Kidney capillary endothelial cell (primary cell): ENCODE measurements at places on chromosomes 7 and 10.

DNA sequence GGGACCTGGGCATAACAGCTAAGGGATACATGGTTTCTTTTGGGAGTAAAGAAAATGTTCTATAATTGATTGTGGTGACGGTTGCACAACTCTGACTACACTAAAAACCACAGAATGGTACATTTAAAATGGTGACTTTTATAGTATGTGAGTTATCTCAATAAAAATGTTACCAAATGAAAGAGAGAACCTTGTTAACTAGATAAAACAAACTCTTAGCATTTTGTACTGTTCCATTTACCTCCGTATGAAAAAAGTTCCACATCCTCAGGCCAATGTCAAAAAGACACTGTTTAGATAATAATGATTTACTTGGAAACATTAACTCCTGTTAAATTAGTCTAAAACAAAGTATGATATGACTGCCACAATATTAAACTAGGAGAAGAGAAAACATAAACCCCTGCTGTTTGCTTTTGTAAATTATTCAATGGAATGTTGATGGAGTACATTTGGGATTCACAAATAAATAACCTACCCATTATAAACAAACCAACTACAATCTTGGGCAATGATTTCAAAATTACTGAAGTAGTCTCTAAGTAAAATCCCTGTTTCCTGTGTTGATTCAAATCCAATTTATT, 60.7 kb downstream of the SMURF1 start:
- no peak for DNase-seq

DNA sequence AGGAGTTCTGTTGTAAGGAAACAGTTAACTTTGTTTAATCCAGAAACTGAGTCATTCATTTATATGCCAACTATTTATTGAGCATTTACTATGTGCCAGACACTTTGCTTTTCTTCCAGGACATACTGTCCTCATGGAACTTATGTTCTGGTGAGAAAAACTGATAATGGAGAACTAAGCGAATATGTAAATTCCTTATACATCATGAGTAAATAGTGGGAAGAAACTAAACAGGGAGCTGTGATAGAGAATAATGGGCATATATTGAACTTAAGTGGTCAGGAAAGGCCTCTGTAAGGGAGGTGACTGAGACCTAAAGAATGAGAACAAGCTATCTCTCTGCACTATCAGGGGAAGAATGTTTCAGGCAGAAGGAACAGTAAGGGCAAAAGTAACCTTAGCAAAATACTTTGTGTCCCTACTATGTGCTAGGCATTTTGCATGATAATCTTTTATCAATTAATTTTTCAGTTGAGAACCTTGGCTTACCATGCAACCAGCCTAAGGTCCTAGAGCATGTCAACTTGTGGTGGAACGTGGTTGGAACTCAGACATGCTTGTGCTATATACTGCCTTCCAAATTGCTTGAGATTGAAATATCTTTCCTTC, 45.4 kb downstream of the ST7 start:
- DNase-seq, result no peak

GRCh38 chr10:130575756-130576285, 439.6 kb downstream of the GLRX3 start:
- DNase-seq, result no peak

- no peak for DNase-seq
Observed at GRCh38 chr7:139044813-139045794, 9.3 kb upstream of the ZC3HAV1L start.

GRCh38 chr7:129385116-129385515, 49.1 kb upstream of the STRIP2 start:
- no peak for DNase-seq

DNA sequence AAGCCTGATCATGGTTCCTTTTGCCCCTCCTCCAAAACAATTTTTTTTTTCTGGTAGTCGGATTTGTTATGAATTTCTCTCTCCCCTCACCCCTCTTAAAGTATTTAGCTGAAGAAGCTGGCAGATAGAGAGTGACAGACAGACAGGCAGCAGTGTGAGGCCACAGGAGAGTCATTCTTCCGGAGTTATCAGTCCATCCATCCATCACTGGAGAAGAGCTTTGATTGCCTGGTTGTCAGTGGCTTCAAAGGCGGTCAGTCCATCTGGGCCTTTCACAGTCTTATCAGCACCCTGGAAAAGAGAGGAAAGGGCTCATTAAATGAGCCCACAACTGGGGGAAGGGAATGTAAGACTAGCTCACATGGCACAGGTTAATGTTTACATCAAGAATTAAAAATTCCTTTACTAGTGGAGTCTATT, 47.4 kb downstream of the MTPN start:
- DNase-seq, result no peak
